ENCODE measurements at places on chromosomes 1 and 21. TPM values are rescaled to one million over a fixed set of nuclear protein-coding genes. Genes with fewer than 3 reads are reported as not detected.

TMEM201 gene
- 7.0 TPM for total RNA-seq

- DNase-seq: peak; percentile 76
Observed at GRCh38 chr1:68120136-68120791, 69.8 kb upstream of the DIRAS3 start.

DNA sequence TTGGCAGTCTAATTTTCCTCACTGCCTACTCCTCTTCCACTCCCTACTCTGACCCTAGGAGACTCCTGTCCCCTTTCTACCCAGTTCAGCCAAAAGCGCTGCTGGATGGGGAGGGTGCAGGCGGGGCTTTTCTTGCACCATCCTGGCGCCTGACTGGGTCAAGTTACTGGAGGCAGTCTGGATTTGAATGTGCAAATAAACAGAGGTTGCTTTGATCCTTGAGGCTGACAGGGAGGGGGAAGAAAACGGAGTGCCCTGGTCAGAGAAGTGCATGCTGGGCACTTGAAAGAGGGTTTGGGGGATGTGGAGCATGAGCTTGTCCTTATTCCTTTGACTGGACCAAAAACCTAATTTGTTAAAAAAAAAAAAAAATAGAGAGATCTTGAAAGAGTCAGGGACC is 76.8 kb upstream of the SOX13 start:
- DNase-seq: peak; percentile 9

DNA sequence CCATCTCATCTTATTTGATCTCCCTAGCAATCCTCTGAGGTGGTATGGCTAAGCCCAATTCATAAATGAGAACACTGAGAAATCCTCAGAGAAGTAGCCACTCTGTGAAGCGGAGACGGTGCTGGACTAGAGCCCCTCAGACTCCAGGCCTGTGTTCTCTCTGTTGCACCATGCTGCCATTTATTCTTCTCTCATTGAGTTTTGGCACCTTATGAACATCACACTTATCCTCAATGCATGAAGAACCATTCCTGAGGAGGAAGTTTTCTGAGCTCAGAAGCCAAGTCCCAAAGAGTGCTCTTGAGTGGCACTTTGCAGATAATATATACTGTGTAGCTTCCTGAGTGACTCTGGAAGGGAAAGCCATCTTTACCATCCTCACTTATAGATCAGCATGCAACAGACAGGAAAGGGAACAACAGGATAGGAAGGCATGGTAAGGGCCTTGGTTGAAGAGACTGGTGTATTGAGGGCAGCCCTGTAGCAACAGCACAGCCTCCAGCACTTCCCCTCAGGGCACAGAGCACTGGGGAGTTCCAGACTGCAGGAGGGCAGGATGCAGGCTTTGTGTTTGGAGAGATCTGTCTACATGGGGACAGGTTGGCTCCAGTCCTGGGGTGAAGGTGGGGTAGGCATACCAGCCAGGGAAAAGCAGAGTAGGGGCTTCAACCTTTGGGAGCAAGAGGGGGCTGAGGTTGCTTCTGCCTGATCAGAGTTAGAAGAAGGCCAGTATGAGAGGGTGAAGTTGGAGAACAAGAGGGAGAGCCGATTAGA is 1.6 kb upstream of the CRNN start:
- no peak for DNase-seq
